Activated B cell treated with CpG ODN at 0.5 μM for 24 hours (primary cell): ENCODE measurements at places on chromosomes 2 and 18. TPM values are rescaled to one million over a fixed set of nuclear protein-coding genes. Genes with fewer than 3 reads are reported as not detected.

DNA sequence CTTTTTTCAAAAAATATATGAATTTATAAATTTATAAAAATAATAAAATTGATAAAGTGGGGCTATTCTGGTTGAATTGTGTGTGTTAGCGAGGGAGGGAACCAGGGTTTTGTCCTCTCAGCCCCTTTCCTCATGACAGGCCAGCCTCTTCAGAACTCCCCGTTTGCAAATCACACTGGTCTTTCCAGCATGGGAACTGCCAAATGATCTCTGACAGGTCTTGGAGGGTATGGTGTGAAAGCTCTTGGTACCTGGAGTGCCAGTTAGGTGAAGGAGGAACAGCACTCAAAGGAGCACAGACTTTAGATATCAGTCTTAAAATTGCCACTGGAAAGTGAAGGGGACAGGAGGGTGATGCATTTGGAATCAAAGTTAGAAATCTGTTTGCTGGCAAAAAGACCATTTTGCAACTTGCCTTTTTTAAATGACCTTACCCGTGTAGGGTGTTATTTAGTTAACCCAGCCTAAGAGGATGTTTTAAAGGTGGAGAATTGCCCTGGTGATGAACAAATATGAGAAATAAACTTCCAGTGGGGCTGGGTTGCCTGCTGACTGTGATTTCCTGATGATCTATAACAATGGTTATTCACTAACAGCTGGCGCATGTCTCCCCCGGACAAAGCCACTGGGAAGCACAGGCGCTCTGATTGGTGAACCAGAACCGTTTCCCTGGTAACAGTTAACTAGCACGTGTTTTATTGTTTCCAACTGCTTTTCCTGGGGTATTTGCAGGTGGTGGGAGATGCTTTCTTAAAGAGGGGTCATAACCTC lies 85.3 kb upstream of the EFEMP1 start:
- DNase-seq = no peak
- no peak overlapping the region for H3K27ac ChIP-seq
- no peak overlapping the region for H3K4me3 ChIP-seq
- no peaks in the 10 kb centered on the region for H3K36me3 ChIP-seq
- peaks cover 3% of the 10 kb centered on the region for H3K27me3 ChIP-seq

DNA sequence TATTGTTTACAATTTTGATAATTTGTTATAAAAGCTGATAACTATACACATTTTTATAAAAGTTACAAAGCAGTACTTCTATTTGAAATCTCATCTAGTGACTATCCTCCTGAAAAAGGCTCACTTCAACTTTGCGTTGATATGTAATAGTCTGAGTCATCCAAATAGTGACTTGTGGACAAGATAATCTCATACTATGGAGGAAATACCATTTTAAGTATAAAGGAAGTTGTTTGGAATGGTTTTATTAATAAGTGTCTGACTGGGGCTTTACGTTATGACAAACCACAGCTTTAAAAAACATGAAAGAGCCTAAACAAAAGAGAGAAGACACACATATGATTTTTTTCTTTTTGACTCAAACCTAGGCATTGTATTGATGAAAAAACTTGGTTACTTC lies 272.3 kb upstream of the COL3A1 start:
- no peak overlapping the region for H3K27ac ChIP-seq
- DNase-seq = no peak
- no peaks in the 10 kb centered on the region for H3K36me3 ChIP-seq
- no peaks in the 10 kb centered on the region for H3K27me3 ChIP-seq

DNA sequence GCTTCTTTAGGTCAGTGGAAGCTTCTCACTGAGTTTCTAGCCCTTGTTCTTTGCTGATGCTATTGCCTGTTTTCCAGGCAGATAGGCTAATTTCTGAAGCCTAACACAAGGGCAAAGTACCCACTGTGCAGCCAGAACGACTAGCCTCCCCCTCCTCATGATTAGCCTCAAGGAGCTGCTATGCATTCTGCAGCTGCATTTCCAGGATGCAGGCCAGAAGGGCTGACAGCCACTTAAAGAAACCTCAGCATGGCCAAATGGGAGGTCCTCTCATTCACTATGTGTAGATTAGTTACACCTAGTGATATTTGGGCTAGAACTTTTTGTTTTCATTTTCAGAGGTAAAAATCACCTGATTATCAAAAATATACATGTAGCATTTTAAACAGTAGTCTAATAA lies 216.0 kb downstream of the RAD51AP2 start:
- no peaks in the 10 kb centered on the region for H3K36me3 ChIP-seq
- H3K27me3 ChIP-seq = peaks cover 2% of the 10 kb centered on the region
- H3K4me1 ChIP-seq = no peaks in the 10 kb centered on the region
- no peak overlapping the region for H3K27ac ChIP-seq
- H3K4me3 ChIP-seq = no peak overlapping the region

GRCh38 chr2:230347659-230348305 lies 20.8 kb downstream of the SP140L start:
- peaks cover 74% of the 10 kb centered on the region for H3K36me3 ChIP-seq
- no peaks in the 10 kb centered on the region for H3K27me3 ChIP-seq
- H3K4me1 ChIP-seq = peaks cover 54% of the 10 kb centered on the region
- H3K4me3 ChIP-seq = peak overlapping the region; percentile 28
- DNase-seq = no peak

GRCh38 chr2:3224681-3225080 lies 152.9 kb downstream of the EIPR1 start:
- H3K4me3 ChIP-seq = no peak overlapping the region
- no peaks in the 10 kb centered on the region for H3K27me3 ChIP-seq
- peaks cover 8% of the 10 kb centered on the region for H3K36me3 ChIP-seq
- peaks cover 27% of the 10 kb centered on the region for H3K4me1 ChIP-seq
- H3K27ac ChIP-seq = peak overlapping the region; percentile 90

DNA sequence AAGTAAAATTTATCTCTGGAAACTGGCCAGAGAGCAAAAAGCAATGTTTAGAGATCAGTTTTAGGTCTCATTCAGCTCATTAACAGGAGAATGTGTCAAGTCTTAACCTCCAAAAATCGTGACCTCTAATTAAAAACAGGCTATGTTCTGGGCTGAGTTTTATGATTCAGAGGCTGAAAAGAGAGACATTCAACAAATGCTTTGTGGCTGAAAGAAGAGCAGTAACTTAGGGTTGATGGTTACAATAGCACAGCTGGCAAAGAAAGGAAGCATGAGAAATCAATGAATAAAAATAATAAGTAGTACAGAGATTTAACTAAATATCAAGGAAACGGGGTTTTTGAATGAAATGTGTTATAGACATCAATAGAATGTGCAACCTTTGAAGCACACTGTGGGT lies 13.1 kb downstream of the TGIF1 start:
- H3K36me3 ChIP-seq = peaks cover 35% of the 10 kb centered on the region
- H3K27me3 ChIP-seq = no peaks in the 10 kb centered on the region
- H3K4me3 ChIP-seq = no peak overlapping the region
- H3K27ac ChIP-seq = no peak overlapping the region
- peaks cover 24% of the 10 kb centered on the region for H3K4me1 ChIP-seq
- DNase-seq = no peak

- H3K27ac ChIP-seq = peak overlapping the region; percentile 97
- H3K27me3 ChIP-seq = no peaks in the 10 kb centered on the region
- peak overlapping the region; percentile 94 for H3K4me3 ChIP-seq
- no peak for DNase-seq
Observed at GRCh38 chr2:178478130-178478438, 316 bp downstream of the FKBP7 start.

GRCh38 chr2:2563309-2563860 lies 232.3 kb upstream of the MYT1L start:
- no peak overlapping the region for H3K27ac ChIP-seq
- H3K27me3 ChIP-seq = no peaks in the 10 kb centered on the region
- H3K36me3 ChIP-seq = no peaks in the 10 kb centered on the region
- H3K4me3 ChIP-seq = no peak overlapping the region

- no peaks in the 10 kb centered on the region for H3K27me3 ChIP-seq
- H3K4me3 ChIP-seq = no peak overlapping the region
- no peaks in the 10 kb centered on the region for H3K36me3 ChIP-seq
- no peak for DNase-seq
- H3K4me1 ChIP-seq = no peaks in the 10 kb centered on the region
- no peak overlapping the region for H3K27ac ChIP-seq
Observed at GRCh38 chr2:85429924-85430289, 11.4 kb downstream of the SH2D6 start.

DNA sequence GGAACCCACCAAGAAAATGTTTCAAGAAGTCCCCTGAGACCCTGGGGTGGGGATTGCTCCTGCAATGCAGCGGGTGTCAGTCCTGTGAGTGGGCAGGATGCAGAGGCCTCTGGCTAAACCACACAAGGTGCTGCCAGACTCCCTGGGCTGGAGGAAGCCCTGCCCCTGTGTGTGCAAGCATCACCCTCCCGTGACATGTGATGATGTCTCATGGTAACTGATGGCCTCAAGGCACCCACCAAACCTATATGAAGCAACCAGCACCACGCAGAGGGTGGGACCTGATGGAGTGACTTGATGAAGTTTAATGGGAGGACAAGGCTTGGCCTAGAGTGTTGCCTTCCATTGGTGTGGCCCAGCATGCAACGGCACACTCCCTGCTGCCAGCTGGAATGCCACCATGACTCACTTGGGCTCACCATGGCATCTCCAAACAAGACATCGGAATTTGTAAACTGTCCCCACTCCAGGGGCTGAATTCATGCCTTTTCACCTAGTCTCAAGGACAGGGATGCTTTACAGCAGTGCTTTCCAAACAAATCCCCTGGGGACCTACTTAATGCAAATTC lies 8.7 kb upstream of the SLC14A1 start:
- no peaks in the 10 kb centered on the region for H3K27me3 ChIP-seq
- no peak overlapping the region for H3K4me3 ChIP-seq
- peaks cover 3% of the 10 kb centered on the region for H3K4me1 ChIP-seq
- no peak overlapping the region for H3K27ac ChIP-seq

GRCh38 chr2:97718051-97718882 lies 4.9 kb downstream of the ZAP70 start:
- H3K27me3 ChIP-seq = no peaks in the 10 kb centered on the region
- H3K27ac ChIP-seq = peak overlapping the region; percentile 94
- peak overlapping the region; percentile 77 for H3K4me3 ChIP-seq
- peak; percentile 32 for DNase-seq

DNA sequence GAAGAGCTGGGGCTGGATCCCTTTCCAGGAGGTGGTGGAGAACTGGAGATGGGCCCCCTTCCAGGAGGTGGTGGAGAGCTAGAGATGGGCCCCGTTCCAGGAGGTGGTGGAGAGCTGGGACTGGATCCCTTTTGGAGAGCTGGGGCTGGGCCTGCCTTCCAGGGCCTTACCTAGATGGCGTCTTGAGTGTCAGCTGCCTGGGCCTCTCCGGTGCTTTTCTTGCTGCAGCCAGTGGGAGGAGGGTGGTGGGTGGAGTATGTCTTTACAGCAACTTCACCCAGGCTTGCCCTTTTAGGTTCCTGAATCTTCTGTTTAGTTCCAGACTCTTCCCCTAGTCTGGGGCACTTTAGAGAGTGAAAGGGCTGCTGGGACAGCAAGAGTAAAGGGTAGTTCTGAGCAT lies 19.1 kb upstream of the TXNDC2 start:
- no peak overlapping the region for H3K27ac ChIP-seq
- no peak overlapping the region for H3K4me3 ChIP-seq
- H3K4me1 ChIP-seq = peaks cover 9% of the 10 kb centered on the region
- DNase-seq = no peak
- H3K36me3 ChIP-seq = peaks cover 12% of the 10 kb centered on the region
- H3K27me3 ChIP-seq = peaks cover 5% of the 10 kb centered on the region

DNA sequence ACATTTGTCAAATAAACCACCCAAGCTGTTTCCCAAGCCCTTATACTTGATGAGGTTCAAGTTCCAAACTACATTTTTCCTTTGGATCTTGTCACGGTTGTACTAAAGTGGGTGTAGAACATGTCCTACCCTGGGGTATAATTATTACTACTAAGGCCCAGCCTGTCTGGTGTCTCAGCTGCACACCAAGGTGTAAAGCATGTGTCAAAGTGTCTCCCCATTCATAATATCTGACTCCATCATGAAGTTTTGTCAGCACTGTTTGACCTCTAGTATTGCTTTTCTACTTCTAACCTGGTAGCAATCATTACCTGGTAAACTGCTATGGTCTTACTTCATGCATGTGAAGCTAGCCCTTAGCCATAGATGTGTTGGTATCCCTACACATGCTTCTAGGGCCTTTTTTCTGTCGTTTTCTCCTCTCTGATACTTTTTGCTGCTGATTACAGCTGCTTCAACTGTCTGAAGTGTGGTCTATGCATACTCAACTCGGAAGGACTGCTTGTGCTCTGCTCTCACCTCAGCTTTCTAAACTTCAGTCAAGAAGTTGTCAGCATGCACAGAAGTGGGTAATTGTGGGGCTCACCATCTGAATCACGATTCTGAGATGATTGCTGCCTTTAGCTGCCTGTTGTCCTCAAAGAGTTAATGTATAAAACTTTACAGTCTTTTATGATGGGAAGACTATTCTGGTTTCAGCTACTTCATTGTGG lies 445.7 kb upstream of the TRIB2 start:
- DNase-seq = no peak
- H3K27ac ChIP-seq = peak overlapping the region; percentile 54
- peak overlapping the region; percentile 74 for H3K4me3 ChIP-seq
- no peaks in the 10 kb centered on the region for H3K27me3 ChIP-seq
- no peaks in the 10 kb centered on the region for H3K36me3 ChIP-seq

GRCh38 chr2:20446255-20446916 lies 488 bp upstream of the RHOB start:
- peak overlapping the region; percentile 84 for H3K4me3 ChIP-seq
- H3K4me1 ChIP-seq = peaks cover 16% of the 10 kb centered on the region
- H3K27ac ChIP-seq = no peak overlapping the region
- H3K27me3 ChIP-seq = peaks cover 2% of the 10 kb centered on the region

GRCh38 chr2:62447411-62447810 lies 58.6 kb downstream of the TMEM17 start:
- no peak overlapping the region for H3K4me3 ChIP-seq
- H3K36me3 ChIP-seq = no peaks in the 10 kb centered on the region
- H3K27me3 ChIP-seq = no peaks in the 10 kb centered on the region
- H3K4me1 ChIP-seq = no peaks in the 10 kb centered on the region

DNA sequence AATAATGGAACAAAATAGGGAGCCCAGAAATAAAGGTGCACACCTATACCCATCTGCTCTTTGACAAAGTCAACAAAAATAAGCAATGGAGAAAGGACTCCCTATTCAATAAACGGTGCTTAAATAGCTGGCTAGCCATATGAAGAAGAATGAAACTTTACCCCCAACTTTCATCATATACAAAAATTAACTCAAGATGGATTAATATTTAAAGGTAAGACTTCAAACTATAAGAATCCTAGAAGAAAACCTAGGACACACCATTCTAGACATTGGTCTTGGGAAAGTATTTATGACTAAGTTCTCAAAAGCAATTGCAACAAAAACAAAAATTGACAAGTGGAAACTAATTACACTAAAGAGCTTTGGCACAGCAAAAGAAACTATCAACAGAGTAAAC lies 139.1 kb downstream of the DNAH7 start:
- no peak overlapping the region for H3K4me3 ChIP-seq
- no peak for DNase-seq
- H3K27me3 ChIP-seq = no peaks in the 10 kb centered on the region

- peak overlapping the region; percentile 56 for H3K27ac ChIP-seq
- no peaks in the 10 kb centered on the region for H3K36me3 ChIP-seq
- H3K4me1 ChIP-seq = peaks cover 94% of the 10 kb centered on the region
- H3K4me3 ChIP-seq = no peak overlapping the region
Observed at GRCh38 chr2:230664128-230664527, 48.5 kb upstream of the CAB39 start.

GRCh38 chr2:216475767-216476166 lies 22.9 kb upstream of the RPL37A start:
- H3K27me3 ChIP-seq = no peaks in the 10 kb centered on the region
- no peak for DNase-seq
- peaks cover 55% of the 10 kb centered on the region for H3K36me3 ChIP-seq
- H3K27ac ChIP-seq = no peak overlapping the region
- peaks cover 14% of the 10 kb centered on the region for H3K4me1 ChIP-seq

EPC2 gene
- total RNA-seq = 52.1 and 52.6 TPM in 2 replicates

CCDC178 gene
- not detected in 2 replicates for total RNA-seq

NEURL3 gene
- total RNA-seq = not detected in 2 replicates

MAPRE2 gene
- total RNA-seq = 47.9 and 53.8 TPM in 2 replicates

TFPI gene
- not detected in 2 replicates for total RNA-seq
